HTR-8/SVneo (cell line): ENCODE measurements at places on chromosomes 6 and 20.
A peak's percentile ranks its signal among the peaks of the same experiment; 100 is the strongest.

GRCh38 chr6:84867521-84867920 lies 103.1 kb upstream of the TBX18 start:
- DNase-seq = no peak

DNA sequence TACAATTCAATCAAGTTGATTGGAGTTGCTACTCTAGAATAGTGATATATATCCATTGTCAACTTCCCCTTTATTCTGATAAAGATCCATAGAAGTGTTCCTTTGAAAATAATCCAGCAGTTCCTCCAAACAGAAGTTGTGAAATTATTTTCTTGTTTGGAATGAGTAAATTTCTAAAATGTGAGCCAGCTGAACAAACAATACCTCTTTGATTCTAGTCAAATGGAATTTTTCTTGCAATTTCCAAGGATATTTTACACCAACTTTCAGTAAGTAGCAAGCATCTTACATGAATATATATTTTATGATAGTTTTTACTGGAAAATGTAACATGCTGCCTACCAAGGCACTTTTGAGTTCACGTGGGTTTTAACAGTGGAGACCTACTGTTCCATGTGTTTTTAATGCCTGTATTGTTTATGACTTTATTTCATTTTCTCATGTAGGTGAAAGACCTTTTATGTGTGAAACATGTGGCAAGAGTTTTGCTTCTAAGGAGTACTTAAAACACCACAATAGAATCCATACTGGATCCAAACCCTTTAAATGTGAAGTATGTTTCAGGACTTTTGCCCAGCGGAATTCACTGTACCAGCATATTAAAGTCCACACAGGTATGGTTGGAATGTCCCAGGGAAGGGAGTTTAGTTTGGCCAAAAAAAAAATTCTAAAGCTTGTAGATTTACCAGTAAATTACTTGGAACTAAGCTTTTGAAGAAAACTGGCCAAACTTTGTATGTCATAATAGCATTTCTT lies 6.5 kb downstream of the GZF1 start:
- DNase-seq = no peak

GRCh38 chr20:43839793-43840199 lies 74.9 kb upstream of the TOX2 start:
- no peak for DNase-seq

DNA sequence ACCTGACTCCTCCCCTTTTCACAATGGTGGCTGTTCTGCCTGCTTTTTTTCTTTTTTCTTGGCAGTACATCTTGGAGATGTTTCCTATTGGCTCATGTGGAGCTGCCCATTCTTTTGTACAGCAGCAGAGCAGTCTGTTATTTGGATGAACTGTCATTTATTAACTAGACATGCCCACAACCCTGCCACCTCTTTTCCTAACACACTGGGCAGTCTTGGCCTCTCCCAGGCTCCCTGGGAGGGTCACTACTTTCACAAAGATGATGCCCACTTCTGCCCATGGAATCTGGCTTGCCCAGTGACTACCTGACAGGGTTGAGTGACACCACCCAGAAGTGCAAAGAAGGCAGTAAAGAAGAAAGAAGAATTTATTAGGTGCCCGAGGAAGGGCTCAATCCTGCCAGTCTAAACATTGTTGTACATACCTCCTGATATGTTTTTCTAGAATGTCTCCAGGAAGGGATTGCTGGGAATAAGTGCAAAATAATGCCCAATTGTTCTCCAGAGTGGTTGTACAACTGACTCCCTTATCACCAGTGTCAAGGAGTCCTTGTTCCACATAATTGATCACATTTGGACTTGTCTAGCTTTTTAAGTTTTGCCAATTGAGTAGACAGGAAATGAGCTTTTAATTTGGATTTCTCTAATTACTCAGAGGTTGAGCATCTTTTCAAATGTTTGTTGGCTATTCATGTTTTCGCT lies 19.7 kb upstream of the SCRT2 start:
- no peak for DNase-seq

DNA sequence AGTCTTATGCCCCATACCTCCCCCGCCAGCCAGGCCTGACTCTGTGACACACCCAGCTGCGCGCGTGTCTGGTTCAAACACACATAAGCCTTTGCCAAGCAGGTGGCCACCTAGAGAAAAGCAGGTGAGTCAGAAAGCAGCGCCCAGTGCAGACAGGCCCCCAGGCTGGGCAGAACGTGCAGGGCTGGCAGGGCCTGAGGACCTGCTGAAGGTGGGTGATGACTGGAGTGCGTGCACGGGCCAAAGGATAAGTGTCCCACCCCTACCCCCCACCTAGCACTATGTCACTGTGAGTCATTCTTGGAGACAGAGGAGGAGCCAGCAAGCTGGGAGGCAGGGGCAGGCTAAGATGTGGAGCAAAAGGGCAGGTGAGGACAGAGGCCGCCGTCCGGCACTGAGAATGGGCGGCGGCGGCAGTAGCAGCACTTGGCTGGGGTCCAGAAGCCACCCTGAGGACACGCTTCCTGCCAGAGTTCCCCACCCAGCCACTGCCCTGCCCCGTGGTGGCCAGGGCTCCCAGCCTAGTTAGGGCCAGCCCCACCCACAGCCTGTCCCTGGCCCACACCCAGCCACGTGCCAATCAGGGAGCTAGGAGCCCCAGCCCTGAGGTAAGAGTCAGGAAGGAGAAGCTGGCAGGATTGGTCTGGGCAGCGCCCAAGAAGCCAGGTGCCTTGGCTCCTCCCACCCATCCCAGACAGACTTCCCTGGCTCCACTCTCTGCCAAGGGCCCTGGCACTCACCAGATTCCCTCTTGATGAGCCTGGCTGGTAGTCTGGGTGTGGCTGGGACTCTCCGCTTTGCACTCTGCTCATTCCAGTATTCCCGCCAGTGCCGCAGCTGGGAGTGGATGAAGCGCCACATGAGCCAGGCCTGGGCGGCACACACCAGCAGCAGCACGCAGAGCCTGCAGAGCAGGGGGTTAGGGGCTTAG lies 72.7 kb downstream of the TRAM2 start:
- DNase-seq = peak; percentile 89

- DNase-seq = no peak
These were observed 37.5 kb downstream of the MTFR2 start for GRCh38 chr6:136212608-136213007.

DNA sequence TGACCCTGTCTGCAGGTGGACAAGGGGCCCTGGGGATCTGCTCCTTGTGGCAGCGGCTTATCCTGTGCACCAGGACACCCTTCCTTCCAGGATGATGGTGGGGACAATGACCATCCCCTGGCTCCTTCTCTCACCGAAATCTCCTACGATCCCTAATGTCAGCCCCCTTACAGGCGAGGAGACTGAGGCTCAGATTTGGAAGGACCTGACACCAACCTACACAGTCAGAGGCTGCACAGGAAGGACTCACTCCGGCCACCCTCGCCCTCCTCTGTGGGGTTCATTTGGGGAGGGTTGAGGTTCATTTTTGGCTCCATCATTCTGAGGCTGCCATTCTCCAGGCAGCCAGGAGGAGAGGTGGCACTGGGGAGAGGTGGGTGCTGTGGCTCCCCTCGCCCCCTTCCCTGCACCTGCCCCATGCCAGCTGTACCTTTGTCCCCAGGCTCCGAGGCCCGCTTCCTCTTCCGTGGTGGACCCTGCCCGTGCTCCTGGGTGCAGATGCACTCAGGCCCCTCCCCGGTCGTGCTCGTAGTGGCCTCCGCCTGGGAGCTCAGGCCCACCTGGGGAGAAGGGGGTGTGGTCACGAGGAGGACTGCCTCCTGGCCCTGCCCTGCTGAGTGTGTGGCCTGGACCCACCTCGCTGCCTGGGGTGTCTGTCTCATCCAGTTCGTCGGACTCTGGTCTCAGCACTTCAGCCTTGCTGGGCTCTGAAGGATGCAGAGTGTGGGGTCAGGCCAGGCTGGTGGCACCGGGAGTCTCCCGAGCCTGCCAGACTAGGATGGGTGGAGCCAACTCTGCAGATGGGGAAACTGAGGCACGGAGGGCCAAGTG lies 5.3 kb upstream of the CABLES2 start:
- DNase-seq = no peak

- DNase-seq = no peak
These were observed 211.9 kb upstream of the MANEA start for GRCh38 chr6:95365454-95365853.

DNA sequence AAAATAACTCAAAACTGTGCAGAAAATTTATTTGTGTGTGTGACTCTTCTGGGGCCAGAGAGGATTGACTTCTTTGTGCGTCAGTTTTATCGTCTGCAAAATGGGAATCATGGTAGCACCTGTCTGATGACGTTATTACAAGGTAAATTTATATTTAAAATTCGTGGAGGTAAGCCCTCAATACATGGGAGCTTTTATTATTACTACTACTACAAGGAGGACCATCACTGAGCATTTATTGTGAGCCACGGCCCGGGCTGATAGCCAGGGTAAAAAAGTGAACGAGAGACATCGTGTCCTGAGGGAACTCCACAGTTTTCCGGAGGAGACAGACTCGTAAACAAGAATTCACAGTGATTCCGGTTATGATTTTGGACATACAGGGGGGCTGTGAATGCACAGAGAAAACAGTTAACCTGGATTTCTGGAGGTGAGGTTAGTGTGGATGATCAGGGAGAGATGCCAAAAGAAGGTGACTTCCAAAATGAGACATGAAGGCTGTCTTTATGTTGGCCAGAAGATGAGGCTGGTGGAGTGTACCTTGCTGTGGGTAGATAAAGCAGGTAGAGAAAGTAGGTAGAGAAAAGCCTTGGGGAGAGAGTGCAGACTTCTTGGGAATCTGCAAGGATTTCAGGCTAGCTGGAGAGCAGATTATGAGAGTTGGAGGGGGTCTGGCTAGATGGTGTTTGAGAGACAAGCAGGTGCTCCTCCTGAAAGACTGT lies 10.6 kb upstream of the SERINC3 start:
- no peak for DNase-seq

DNA sequence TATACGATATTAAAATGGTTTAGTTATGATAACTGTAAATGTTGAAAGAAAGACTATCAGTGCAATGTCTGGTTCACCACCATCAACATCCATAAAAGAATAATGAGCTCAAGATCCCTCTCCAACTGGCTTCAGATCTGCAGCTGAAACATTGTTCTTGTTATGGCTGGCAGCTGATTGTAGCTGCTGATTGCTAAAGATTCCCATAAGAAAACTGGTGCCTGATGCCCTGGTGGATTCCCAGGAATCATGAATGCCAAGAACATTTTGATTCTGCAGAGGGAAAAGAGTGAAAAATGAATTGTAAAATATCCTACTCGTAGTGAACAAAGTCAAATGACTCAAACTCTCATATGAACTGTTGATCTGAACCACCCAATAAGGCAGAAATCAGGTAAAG lies 1160.2 kb downstream of the EPHA7 start:
- no peak for DNase-seq

GRCh38 chr6:5151360-5151954 lies 66.3 kb downstream of the PPP1R3G start:
- DNase-seq = no peak

DNA sequence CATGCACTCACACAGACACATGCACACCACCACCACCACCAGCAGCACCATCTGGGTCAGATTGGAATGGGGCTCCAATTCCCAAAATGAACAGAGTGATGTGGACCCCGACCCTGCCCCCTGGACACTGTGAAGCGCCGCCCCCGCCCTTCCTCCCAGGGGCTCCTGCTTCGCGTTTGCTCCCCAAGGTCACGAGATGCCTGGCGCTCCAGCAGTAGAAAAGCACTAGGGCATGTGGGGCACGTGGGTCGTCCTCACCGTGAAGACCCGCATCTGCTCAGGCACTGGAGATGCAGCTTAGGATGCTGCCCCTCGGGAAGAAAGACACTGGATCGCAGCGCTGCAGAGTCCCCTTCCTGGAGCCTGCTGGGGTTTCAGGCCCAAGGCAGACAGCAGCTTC lies 184.0 kb downstream of the SMOC2 start:
- no peak for DNase-seq

- peak; percentile 11 for DNase-seq
These were observed 979 bp upstream of the SOD2 start for GRCh38 chr6:159693894-159694545.

- DNase-seq = no peak
These were observed 9.5 kb upstream of the PNRC1 start for GRCh38 chr6:89071036-89071435.

DNA sequence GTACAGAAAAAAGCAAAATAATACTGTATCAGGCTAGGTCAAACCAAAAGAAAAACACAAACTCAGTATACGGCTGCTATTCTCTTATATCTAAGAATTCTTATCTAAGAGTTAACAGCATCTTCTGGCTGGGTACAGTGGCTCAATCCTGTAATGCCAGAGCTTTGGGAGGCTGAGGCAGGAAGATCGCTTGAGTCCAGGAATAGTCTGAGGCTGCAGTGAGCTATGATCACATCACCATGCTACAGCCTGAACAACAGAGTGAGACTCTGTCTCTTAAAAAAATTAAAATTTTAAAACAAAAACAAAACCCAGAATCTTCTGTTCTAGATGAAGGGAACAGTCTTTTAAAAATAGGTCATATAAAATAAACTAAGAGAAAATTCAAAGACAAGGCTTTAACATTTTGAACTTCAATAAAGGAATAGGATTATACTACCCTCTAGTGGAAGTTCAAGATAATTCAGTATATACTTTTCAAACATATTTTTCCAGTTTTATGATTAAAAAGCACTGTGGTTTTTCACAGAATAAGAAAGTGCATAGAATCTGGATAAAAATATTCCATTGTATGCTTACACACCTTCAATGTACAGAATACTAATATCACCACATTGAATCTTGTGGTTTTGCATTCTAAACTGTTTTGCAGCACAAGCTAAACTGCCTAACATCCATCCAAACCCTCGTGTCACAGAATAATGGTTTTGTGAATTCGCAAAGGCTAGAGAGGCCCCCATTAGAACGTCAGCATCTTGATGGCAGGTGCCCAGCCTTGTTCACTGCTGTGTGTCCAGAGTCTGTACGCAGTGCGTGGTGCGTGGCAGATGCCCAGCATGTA lies 39.3 kb downstream of the DTNBP1 start:
- peak; percentile 7 for DNase-seq

DNA sequence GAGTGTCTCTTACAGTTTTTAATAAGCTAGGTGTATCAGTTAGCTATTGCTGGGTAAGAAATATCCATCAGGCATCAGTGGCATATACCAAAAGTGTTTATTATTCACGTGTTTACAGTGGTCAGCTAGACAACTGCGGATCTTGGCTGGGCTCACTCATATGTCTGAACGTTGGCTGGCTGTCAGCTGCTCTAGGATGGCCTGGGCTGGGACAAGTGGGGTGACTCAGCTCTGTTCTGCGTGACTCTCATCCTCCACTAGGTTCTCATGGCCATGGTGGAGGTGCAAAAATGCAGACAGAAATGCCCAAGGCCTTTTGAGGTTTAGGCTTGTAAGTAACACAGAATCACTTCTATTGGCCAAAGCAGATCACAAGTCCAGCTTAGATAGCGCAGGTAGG lies 22.0 kb downstream of the ZNF341 start:
- no peak for DNase-seq

- peak; percentile 27 for DNase-seq
These were observed at the start of gene PLA2G7 for GRCh38 chr6:46734867-46735719. TSS of gene PLA2G7 (minus strand) at chr6:46735375. CDS start at chr6:46722891, 12,484 bp downstream.

GRCh38 chr20:59598625-59599310 lies 5.6 kb upstream of the PHACTR3 start:
- peak; percentile 84 for DNase-seq

GRCh38 chr6:151160929-151161757 lies 78.6 kb upstream of the AKAP12 start:
- DNase-seq = no peak
